ENCODE measurements at places on chromosomes 11 and 22.

DNA sequence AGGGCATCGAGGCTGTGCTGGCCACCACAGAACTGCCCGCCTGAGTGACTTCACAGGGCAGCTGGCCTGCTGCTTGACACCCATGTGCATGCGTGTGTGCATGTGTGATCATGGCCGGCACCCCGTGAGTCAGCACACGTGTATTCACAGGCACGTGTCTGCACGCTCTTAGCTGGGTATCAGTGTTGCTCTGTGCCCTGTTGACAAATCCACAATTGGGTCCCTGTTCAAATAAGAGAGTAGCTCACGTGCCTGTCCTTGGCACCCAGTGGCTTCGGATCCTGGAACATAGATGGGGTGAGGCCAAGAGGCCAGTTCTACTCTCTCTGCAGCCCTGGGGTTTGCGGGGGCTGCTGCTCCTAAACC lies 14.0 kb downstream of the B3GAT1 start:
- no peak for DNase-seq

- DNase-seq = no peak
These were observed 90.5 kb upstream of the VPREB1 start for GRCh38 chr22:22154040-22154439.

- no peak for DNase-seq
These were observed 180.0 kb downstream of the WNT11 start for GRCh38 chr11:76026281-76026680.

GRCh38 chr11:99911116-99911515 lies 776.0 kb upstream of the ARHGAP42 start:
- DNase-seq = no peak

- DNase-seq = peak; percentile 27
These were observed 9.6 kb downstream of the SMTNL1 start for GRCh38 chr11:57546869-57547475.

DNA sequence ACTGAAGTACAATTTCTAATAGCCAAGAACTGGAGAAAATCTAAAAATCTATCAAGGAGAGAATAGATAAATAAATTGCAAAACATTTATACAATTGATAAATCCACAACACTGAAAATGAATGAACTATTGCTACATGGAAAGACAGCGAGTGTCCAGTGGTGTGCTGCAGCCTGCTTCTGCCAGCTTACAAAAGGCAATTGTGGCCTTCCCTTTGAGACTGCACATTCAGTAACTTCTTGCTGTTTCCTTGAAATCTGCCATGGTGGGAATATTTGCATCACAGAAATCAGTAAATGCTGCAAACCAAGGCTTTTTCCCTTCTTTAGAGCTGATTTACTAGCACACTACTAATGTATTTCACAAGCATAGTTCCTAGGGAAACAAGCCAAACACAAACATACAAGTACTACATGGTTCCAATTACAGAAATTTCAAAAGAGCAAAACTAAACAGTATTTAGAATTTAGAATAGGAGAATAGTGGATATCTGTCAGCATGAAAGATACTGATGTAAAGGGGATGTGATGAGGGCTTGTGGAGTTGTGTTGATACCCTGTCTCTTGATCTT lies 76.9 kb upstream of the TRIM77 start:
- DNase-seq = no peak

- no peak for DNase-seq
These were observed 92.9 kb downstream of the MICAL3 start for GRCh38 chr22:17931400-17931825.

- no peak for DNase-seq
These were observed 39.2 kb downstream of the APOL1 start for GRCh38 chr22:36291831-36292740.

DNA sequence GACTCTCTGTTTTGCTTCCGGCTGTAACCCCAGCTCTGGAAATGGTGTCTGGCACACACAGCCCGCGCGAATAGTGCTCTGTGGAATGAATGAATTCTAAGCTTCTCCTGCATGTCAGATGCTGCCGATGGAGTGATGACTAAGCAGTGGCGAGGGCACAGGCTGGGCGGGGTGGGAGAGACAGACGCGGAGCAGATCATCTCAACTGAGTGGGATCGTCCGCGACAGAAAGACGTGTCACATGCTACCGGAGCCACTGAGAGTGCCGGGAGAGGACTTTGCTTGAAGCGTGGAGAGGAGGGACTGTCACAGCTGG lies 334.5 kb downstream of the CTTN start:
- DNase-seq = no peak

DNA sequence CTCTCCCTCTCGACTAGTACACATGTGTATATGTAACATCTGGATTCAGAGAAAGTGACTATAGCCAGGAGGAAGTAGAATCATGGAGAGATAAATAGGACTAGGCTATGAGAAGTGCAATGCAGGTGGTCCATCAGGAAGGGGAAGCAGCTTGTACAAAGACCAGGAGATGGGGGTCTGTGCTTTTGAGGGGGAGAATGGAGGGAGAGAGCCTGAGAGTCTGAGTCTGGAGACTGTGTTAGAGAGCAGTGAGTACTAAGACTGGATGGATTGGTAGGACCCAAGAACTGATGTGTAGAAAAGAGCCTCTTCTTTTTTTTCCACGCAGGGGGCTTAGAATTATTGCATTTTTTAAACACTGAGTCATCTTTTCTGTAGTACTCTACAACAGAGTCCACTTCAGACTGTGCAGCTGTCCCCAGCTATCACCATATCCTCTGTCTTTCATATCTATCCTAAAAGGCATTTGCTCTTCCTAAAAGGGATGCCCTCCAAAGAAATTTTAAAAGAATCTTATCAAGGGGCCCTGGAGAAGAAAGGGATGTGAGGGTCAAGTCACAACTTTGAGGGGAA lies 80.4 kb downstream of the BDNF start:
- no peak for DNase-seq

GRCh38 chr11:118629761-118630661 lies 22.6 kb downstream of the PHLDB1 start:
- DNase-seq = no peak

DNA sequence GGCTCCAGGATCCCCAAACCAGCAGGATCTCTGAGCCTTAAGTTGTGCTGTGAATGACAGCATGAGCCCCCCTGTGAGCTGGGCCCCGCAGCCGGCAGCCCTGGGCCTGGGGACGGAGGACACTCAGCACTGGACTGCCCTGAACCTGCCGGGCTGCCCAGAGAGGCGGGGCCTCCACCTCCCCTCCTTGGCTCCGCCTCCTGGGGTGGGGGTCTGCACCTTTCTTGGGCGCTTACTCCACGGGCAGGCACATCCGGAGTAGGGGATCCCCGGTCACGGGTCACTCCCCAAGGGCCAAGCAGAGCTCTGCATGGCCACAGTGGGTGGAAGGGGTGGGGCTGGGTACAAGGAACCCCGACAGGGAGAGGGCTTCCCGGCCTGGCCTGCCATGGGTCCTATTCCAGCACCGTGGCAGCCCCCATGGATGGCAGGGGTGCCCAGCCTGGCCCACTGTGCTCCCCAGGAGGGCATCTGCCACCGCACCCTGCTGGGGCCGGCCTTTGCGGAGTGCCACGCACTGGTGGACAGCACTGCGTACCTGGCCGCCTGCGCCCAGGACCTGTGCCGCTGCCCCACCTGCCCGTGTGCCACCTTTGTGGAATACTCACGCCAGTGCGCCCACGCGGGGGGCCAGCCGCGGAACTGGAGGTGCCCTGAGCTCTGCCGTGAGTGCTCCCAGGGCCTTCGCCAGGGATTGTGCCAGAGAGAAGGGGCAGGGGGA lies 5.4 kb downstream of the MUC5B start:
- no peak for DNase-seq

DNA sequence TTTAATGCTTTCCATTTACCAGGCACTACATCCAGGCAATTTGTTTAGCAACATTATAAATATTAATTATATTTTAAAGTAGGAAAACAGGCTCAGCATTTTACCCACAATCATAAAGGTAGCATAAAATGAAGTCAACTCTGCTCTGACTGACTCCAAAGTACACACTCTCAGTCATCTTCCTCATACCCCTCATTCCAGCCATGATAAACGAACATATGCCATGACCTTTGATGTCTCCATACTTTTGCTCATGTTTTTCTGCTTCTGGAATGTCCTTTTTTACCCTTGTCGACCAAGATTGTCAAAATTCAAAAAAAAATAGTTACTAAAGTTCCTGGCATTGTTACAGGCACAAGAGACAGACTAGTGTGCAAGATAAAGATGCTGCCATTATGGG lies 77.7 kb upstream of the SOX6 start:
- no peak for DNase-seq

DNA sequence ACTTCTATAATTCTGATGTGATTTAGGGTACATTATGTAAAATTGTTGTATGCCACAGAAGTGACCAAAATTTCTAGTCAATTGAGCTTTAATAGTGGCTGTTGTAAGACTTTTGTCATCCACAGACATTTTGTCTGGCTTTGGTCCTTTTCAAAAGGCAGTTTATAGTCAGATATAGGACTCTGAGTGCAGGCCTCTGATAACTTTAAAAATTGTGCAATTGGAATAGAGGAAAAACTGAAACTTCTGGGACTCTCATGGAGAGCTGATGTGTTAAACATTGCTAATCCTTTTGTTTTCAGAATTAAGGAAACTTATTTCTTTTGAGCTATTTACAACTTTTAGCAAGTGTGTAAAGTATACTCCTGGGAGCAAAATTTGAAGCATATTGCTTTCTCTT lies 9.0 kb upstream of the MRPL17 start:
- DNase-seq = no peak

DNA sequence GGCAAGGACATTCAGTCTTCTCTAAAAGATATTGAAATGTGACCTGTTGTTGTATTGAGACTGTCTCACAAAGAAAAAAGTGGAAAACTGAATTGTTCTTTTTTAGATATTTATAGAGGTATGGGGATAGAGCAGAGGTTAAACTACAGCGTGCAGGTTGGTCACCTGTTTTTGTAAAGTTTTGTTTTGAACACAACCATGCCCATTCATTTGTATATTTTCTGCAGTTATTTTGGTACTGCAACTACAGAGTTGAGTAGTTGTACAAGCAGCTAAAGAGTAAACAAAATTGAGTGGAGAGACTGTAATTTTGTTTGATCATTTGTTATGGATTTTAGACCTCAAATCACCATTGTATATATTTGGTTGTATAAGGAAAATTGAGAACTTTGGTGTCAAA lies 11.3 kb downstream of the EED start:
- no peak for DNase-seq

GRCh38 chr22:40352763-40353162 lies 6.5 kb downstream of the ADSL start:
- no peak for DNase-seq

DNA sequence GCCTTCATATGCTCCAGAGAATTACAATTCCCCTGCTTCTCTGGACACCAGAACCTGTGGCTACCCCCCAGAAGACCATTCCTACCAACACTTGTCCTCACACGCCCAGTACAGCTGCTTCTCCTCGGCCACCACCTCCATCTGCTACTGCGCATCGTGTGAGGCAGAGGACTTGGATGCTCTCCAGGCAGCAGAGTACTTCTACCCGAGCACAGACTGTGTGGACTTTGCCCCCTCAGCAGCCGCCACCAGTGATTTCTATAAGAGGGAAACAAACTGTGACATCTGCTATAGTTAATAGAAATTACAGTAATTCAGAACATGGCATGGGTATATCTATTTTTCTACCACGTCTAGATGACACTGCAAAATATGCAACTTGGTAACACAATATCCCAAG lies 9.8 kb downstream of the POU2AF3 start:
- no peak for DNase-seq

GRCh38 chr11:86115542-86116385 lies 46.9 kb upstream of the PICALM start:
- no peak for DNase-seq

GRCh38 chr22:38176170-38176741 lies 5.4 kb downstream of the PLA2G6 start:
- peak; percentile 96 for DNase-seq
